Activated effector memory CD4-positive, alpha-beta T cell treated with anti-CD3 and anti-CD28 coated beads, Interleukin-2, amount 50 U/mL, for 16 hours (primary cell): ENCODE measurements at places on chromosomes 11 and 22.

DNA sequence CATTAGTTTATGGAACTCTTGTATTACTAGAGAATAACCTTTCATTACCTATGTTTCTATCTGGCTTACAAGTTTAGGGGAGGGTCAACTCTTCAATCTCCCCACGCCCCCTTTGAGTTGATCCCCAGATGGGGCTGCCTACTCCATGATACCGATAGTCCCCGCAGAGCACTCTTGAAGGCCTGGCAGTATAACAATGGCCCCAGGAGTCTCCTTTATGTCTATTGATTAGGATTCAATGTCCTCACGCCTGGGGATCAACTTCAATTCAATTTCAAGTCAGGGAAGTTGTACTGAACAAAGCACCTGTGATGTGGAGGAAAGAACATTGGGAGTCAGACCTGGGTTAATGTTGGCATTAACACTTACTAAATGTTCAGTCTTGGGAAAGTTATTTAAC lies 520.2 kb downstream of the METTL15 start:
- DNase-seq = no peak

DNA sequence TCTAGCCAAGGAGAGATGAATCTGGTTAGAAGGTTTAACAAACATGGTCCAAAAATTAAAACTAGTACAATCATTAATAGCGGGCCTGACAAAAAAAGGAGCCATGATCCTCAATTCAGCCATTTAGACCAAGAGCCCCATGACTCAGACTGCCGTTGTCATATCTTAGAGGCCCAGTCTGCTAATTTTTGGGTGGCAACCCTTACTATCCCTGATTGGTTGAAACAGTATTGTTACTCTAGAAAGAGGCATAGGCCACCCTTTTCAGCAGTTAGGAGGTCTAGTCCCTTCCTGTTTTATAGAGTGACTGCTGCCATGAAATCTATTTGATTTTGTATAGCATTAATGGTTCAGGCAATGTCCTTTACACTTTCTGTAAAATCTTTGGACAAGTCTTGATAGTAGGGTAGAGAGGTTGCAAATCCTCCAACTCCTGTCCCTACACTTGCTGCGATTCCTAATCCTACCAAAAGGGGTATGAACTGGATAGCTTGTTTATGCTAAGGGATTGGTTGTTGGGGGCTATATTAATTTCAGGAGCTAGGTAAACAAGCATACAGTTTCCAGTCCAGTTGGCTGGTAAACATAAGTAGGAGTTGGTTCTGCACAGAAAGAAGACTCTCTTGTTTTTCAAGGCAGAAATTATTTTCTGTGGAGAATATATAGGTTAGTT lies 1056.3 kb upstream of the CNTN5 start:
- DNase-seq = no peak

- no peak for DNase-seq
These were observed 7.4 kb downstream of the CPT1B start for GRCh38 chr22:50570861-50571260.

DNA sequence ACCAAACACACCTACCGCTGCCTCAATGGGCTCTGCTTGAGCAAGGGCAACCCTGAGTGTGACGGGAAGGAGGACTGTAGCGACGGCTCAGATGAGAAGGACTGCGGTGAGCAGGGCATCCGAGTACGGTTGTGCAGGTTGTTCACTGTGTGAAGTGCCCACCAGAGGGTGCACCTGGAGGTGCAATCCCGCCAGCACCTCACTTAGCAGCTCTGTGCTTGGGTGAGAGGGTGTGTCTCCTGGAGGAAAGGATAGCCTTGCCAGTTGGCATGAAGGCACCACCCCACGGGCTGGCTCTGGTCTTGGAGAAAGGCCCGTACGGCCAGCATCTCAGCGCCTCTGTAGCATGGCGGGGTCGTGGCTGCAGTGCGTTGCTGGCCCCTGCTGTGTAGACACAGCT lies 39.4 kb downstream of the ST14 start:
- DNase-seq = no peak

DNA sequence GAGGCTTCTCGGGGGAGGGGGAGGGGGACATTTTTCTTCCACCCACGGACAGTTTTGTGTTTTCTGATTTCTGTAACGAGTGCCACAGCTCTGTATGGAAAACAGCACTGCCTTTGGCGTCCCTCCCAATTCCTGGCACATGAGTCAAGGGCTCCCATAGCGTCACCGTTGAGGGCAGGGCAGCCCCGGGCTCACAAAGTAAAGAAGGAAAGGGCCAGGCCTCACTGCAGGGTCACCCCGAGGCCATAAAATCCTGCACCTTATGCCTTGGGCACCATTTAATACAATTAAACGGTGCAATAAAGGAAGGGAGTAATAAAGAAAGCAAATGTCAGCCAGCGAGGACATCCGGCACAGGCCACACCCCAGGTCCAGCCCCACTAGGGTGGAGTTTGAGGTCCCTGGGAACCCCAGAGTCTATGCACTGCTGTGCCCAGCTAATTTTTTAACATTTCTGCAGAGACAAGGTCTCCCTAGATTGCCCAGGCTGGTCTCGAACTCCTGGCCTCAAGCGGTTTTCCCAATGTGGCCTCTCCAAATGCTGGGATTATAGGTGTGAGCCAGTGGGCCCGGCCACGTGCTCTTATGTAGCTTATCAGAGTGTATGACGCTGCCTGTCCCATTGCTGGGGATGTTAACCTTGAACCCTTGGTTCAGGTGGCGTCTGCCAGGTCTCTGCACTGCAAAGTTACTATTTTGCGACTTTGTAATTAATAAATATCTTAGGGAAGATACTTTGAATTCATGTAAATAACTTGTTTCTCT lies 13.6 kb upstream of the MUC2 start:
- no peak for DNase-seq

- DNase-seq = peak; percentile 84
These were observed 519 bp upstream of the ART5 start for GRCh38 chr11:3642071-3642951.

- no peak for DNase-seq
These were observed 64.2 kb downstream of the PTPRJ start for GRCh38 chr11:48044577-48044976.

DNA sequence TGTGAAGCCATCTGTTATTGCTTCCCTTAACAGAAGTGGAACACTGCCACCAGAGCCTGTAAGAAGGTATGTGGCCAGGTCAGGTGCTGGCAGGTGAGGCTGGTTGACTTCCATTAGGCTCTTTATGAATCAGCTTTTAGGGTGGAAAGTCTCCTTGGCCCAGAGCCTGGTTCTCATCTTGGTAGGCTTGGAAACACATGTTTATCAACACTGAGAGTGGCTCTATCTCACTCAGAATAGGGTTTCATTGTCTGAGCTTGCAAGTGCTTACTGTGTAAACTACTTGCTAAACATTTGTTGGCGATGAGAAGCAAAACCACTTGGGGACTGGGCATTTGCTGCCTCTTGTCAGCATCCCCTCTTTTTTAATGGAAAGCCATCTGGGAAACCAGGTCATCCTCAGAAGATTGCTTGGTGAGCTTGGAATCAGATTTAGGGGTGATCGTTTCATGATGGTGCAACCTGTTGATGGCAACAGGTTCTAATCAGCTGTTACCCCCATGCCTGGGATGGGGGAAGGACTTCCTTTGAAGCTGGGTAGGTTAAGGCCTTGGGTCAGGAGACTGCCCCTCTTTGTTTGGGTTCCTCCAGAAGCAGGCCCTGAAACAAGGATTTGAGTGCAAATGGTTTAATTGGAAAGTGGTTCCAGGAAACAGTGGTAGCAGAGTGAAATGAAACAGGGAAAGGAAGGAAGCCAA lies 75.0 kb upstream of the AMPD3 start:
- no peak for DNase-seq

GRCh38 chr22:36913427-36914389 lies at the start of gene CSF2RB:
TSS of gene CSF2RB (plus strand) at chr22:36913628. CDS start at chr22:36922208, 8,580 bp downstream.
- DNase-seq = no peak

DNA sequence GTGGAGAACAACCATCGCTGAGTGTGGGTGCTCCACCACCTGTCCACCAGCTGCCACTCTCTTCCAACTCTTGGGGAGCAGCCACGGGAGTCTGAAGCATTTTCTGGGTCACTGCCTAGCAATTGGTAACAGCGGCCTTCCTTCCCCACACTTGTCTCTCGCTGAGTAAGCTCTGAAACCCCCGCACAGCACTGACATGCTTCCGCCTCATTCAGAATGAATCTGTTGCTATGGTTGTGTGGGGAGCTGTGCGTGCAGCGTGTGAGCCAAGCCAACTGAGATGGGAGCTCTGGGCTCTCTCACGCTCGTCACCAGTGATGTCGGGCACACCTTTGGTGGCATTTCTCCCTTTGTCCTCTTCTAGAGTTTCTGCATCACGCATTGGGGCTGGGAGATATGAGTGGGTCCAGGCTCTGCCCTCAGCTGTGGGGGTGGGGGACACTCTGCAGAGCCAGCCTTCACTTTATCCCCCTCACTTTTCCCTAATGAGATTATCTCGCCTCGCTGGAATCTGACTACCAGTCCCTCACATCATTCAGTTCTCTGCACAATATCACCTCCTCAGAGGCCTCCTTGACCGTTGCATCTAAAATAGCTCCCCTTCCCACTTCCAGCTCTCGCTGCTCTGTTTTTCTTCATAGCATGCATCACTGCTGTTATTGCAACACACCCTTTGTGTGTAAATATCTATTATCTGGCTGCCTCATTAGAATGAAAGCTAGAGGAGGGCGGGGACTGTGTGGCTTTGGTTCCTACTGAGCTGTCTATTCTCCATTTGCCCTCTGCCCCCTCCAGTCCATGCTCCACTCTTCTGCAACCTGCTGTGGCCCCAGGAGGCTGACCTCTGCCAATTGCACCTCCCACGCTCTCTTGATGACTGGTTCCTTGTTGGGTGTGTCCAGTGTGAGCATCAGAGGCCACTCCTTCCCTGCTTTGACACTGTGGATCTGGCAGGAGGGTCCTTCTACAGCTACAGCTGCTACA lies 569.9 kb upstream of the CADM1 start:
- DNase-seq = no peak

DNA sequence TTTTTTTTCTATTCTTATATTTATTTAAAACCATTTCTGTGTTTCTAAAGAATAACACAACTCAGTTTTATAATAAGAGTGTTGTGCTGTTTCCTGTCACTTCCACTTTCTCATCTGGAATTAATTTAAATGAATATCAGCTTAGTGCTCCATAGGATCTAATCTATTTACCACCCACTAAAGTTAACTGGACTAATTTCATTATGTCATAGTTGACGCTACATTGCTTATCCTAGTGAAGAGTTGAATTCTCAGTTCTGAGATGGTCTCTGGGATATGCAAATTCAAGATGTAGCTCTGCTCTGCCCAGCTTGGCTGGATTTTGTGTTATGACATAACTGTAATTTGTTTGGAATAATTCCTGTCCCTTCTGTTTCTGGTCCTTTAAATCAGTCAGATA lies 380.1 kb downstream of the METTL15 start:
- no peak for DNase-seq

DNA sequence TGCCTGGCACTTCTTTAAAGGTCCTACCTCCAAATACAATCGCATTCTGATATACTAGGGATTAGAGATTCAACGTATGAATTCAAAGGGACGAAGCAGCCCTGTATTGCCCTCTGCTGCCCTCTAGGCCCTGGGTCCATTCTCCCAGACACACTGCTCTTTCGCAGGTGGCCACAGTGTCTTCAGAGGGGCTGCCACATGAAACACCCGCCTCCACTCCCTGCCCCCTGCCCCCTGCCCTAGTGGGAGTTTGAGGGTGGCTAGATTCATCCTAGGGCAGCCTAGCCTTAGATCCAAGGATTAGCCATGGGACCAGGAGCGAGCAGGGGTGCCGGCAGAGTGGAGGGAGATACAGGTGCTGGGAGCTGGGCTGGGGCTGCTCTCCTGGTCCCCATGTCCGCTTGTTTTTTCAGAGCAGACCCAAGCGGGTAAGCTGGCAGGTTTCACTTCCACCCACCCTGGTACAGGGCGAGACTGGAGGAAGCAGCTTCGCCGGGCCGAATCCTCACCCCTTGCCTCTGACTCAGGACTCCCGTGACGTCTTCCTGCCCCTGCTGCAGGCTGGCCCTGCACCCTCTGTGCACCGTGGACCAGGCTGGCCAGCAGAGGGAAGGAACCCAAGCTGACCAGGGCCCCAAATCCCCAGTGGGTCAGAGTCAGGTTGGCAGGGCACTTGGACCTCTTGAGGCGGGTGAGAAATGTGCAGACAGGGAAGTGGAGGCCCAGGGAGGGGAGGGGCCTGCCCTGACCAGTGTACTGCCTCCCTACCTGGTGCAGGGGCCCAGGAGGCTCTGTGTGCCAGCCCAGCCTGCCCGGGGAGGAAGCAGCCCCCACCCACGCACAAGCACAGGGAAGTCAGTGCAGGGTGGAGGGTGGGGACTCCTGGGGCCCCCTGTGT lies 28.4 kb upstream of the HMOX1 start:
- peak; percentile 81 for DNase-seq
